ENCODE measurements at places on chromosomes 1 and 21. TPM values are rescaled to one million over a fixed set of nuclear protein-coding genes. Genes with fewer than 3 reads are reported as not detected.

DNA sequence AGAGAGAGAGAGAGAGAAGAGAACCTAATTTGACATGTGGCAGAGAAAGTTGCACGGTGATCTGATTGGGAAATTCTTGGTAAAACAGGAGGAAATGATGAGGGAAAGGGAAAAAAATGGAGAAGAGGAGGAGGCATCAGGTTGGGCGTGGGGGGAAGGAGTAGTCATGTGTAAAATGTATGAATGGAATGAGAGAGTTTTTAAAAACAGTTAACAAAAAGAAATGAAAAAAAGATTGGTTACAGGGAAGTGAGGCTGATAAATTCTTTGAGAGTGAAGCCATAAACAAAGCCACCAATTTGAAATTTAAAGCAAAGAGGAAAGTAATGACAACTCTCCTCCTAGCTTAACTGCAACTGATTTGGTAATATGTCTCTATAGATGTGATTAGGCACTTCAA is 409.2 kb downstream of the USH2A start:
- DNase-seq = no peak

- DNase-seq = no peak
Measured at GRCh38 chr1:159765806-159766205, 15.0 kb upstream of the DUSP23 start.

- no peak for DNase-seq
Measured at GRCh38 chr1:223539750-223540149, 125.8 kb downstream of the CAPN8 start.

DNA sequence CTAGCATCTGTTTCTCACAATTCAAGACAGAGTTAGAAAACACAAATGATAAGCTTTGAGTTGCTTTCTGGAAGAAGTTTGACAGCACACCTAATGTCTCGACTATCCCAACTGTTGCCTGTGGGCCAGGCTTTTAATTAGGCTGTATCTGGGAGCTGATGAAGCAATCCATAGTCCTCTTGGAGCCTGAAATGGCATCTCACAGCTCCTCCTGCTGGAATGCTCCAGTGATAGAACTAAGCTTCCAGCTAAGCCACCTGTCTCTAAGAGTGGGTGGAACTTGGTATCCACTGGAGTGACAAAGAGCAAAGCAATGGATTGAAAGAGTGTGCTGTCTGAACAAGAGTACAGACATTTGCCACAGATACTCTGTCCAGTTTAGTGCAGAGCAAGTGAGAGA is 605.3 kb upstream of the NR5A2 start:
- DNase-seq = no peak

- DNase-seq = no peak
Measured at GRCh38 chr1:227885135-227885647, 62.5 kb downstream of the WNT9A start.

GRCh38 chr1:171793636-171794035 is 12.2 kb downstream of the METTL13 start:
- no peak for DNase-seq

GRCh38 chr1:199046618-199047017 is 407.8 kb downstream of the PTPRC start:
- DNase-seq = no peak

DNA sequence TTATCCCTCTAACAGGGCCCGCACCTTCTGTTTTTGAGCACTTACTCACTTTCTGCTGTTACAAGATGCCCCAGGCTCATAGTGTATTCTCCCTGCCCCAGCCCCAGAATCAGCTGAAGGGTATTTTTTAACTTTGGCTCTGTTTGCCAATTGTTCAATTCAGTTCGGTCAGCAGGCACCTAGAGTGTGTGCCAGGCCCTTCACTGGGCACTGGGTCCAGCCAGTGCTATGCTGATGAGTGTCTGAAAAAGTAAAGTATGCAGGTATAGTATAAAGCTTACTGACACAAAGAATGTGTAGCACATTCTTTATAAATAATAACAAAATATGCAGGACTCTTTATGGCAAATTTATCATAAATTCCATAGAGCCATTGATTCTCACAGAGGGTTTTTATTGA is 35.0 kb downstream of the FHAD1 start:
- DNase-seq = no peak

GRCh38 chr1:221994274-221994698 is 252.4 kb upstream of the DUSP10 start:
- no peak for DNase-seq

GRCh38 chr1:202952818-202953217 is 5.3 kb downstream of the ADIPOR1 start:
- DNase-seq = no peak

DNA sequence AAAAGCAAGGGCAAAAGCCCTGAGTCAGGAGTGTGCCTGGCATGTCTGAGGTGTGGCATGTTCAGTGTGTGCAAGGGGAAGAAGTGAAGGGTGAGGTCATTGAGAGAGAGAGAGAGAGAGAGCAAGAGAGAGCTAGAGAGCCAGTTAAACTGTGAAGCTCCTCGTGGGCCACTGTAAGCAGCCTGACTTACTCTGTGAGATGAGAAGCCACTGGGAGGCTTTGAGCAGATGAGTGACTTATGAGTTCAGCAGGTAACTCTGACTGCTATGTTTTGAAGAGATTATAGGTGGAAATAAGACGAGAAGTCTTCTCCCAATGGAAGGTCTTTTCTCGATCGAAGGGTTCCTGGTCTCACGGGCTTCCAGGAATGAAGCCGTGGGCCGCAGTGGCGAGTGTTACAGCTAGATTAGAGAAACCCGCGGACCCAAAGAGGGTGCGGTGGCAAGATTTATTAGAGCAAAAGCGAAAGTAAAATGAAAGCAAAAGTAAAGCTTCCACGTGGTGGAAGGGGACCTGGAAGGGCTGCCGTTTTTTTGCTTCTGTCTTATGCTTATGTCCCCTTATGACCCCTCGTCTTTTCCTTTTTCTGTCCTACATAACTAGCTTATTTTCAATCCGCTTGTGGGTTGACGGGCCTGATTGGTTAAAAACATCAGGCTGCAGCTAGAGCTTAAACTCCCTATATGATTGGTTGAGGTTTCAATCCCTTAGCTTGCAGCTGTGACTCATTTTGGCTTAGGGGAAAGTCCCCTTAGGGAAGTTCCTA is 323.1 kb upstream of the FAM78B start:
- DNase-seq = no peak

GRCh38 chr1:170707959-170708655 is 44.2 kb downstream of the PRRX1 start:
- DNase-seq = no peak

GRCh38 chr1:204503122-204503912 is 8.7 kb upstream of the PIK3C2B start:
- DNase-seq = no peak

DNA sequence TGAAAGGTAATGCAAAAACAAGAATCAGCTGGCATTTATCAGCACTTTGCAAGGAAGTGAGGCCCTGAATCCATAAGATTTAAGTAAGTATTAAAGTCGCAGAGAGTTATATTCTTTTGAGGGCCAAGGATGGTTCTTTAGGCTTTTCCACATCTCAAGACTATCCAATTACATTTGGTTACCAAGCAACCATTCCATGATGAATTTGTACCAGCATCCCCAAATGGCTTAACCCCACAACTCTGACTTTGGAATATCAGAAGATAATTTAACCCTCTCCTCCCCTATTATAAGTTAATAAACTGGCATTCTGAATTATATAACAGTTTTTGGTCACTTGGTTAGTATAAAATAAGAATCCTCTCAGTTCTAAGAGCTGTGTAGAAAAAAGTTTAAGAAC is 2.8 kb downstream of the PHTF1 start:
- DNase-seq = no peak

DNA sequence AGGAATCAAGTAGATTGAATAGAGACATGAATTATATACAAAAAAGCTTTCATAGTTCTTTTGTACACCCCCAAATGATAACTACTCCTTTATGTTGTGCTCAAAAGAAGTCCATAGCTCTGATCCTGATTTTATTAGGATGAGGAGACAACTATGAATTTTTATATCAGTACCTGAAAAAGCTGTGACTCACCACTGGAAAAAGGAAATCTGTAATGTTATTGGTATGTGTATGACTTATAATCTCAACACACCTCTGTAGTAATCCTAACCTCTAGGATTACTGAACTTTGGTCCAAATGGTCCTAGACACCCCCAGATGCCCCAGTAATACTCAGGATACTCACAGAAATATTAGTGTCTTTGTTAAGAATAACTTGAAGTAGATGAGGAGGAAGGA is 10.2 kb downstream of the PRKAB2 start:
- no peak for DNase-seq

GRCh38 chr1:182596934-182597333 is 7.3 kb downstream of the RGS16 start:
- no peak for DNase-seq

DNA sequence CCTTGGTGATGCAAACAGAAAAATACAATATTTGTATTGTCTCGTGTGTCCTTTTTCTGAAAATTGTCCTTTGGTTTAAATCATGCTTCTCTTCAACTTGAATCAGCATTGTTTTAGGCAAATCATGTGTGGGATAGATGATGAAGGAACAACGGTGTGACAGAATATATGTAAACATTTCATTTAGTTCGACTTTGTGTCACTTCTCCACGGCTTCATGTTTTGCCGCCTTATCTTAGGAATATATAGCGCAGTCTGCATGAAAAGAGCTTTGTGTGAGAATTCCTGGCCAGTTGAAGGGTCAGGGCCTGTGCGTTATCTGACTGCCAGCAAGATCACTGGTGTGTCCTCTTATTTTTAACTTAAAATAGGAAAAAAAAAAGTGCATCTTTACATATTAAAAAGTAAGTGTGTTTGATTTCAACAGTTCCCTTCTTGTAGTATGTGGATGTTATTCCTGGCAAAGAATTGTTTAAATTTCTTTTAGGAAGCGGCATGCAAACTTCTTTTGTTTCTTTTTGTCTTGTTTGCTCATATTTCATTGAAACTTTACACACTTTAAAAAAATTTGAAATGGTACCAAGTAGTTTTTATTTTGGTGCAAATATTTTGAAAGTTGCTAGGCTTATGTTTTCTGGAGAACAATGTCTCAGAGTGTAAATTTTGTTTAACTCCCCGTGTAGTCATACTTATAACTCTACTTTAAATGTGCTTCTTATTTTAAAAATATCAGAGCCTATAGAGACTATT is 465.2 kb downstream of the USP25 start:
- DNase-seq = no peak

DNA sequence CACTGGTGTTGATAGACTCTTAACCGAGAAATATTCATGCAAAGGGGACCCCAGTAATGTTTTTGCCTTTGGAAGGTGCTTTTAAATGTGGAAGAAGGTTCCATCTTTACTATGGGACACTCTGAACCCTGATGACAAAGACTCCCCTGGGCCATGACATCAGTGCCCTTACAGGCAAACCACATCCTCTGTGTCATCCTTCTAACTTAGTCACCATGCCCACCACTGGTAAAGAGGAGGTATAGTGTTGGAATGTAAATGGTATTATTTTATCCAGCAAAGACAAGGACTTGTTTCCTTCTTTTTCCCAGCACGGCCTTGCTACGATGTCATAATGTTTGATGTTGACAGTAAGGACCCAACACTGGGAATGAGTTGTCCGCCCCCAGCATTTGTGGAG is 12.6 kb downstream of the METTL13 start:
- no peak for DNase-seq

GRCh38 chr1:212935387-212935981 is 14.9 kb upstream of the VASH2 start:
- no peak for DNase-seq

DNA sequence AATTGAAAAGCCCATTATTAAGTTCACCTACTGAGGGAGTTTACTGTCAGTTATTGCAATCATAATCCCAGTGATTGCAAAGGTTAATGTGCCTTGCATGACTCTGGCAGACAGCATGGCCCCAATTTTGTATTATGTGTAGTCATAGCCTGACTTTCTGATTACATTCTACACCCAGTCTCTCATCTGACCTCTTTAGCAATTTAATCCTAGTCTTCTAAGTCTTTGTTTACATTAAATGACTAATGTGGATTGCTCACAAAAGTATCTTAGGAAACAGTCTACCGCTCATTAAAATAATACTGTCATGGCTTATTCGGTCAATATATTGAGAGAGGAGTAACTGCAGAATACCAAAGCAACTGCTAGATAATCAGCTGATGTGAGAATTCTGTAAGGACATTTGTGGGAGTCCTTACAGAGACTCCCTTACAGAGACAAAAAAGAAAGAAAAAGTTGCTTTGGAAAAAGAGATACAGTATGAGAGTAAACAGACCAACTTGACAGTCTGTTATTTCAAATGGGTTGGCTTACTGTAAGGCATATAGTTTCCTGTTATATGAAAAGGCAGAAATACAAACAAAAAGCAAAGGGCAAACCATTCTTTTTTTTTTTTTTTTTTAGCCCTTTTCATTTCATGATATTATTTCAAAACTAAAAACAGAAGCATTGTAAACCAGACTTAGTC is 42.8 kb downstream of the SMG7 start:
- no peak for DNase-seq

GRCh38 chr1:33792651-33793050 is 71.2 kb upstream of the HMGB4 start:
- no peak for DNase-seq

- DNase-seq = no peak
Measured at GRCh38 chr1:56927171-56927570, 38.6 kb downstream of the C8B start.

DNA sequence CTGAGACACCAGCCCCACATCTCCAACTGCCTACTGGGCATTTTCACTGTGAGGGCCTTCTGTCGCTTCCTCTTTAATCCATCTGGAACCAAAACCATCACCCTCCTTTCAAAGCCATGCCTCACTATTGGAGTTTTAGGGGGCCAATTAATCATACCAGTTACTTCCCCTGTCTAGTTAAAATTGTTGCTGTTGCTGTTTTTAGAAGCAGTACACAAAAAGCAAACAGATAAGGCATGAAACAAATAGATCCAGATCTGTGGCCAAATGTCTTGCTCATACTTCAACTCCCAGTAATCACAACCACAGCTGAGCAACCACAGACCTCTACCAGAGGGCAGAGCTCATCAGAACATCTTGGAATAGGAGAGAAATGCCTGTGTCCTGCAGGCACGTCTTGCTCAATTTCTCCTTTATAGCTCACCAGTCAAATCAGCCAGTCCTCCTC is 133.8 kb upstream of the C1orf105 start:
- DNase-seq = no peak

GRCh38 chr1:3237994-3238702 is 169.1 kb downstream of the PRDM16 start:
- no peak for DNase-seq

GRCh38 chr1:53278298-53278725 is 40.0 kb upstream of the MAGOH start:
- peak; percentile 63 for DNase-seq

CSMD2 gene
- total RNA-seq = 0.38 TPM

PRDM16 gene
- total RNA-seq = 69.1 TPM

MYBPH gene
- not detected for total RNA-seq

RAB3B gene
- 87.1 TPM for total RNA-seq

GJC2 gene
- 2.1 TPM for total RNA-seq

ETV3L gene
- 0.67 TPM for total RNA-seq

MAPKAPK2 gene
- total RNA-seq = 64.9 TPM

CFHR1 gene
- total RNA-seq = not detected

CDK18 gene
- 23.9 TPM for total RNA-seq

ANKRD65 gene
- total RNA-seq = 18.1 TPM

ARHGAP30 gene
- 0.20 TPM for total RNA-seq

CFAP107 gene
- 2.8 TPM for total RNA-seq

HUNK gene
- total RNA-seq = 39.5 TPM

CD53 gene
- not detected for total RNA-seq

PRR9 gene
- not detected for total RNA-seq

LHX8 gene
- not detected for total RNA-seq

MROH7 gene
- 0.29 TPM for total RNA-seq
